ENCODE measurements at places on chromosomes 6 and 20.

- H3K36me3 ChIP-seq: no peaks in the 10 kb centered on the region
- H3K27ac ChIP-seq: no peak overlapping the region
- H3K27me3 ChIP-seq: no peaks in the 10 kb centered on the region
- no peak overlapping the region for H3K4me3 ChIP-seq
- DNase-seq: no peak
Measured at GRCh38 chr6:127566651-127567050, 10.3 kb upstream of the C6orf58 start.

- H3K36me3 ChIP-seq: no peaks in the 10 kb centered on the region
- peaks cover 16% of the 10 kb centered on the region for H3K4me1 ChIP-seq
- H3K27ac ChIP-seq: no peak overlapping the region
Measured at GRCh38 chr6:170480050-170480692, 72.9 kb downstream of the PSMB1 start.

DNA sequence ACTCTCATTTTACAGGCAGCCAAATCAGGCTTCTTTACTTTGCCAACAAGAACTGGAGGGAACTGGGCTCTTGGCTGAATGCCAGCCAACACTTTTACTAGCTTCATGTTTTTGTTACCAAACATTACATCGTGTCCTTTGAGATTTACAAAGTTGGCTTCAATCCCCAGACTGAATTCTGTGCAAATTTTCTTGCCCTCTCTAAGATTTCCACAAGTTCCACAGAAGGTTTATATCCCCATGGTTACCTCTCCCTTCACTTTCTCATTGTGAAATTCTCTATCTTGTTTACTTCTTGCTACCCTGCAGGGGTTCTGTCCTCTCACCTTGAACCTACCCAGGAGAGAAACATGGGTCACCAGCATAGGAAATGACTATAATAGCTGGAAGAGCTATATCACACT, 37.6 kb upstream of the PLCB1 start:
- no peak overlapping the region for H3K4me3 ChIP-seq
- no peaks in the 10 kb centered on the region for H3K4me1 ChIP-seq
- no peak for DNase-seq
- peaks cover 6% of the 10 kb centered on the region for H3K27me3 ChIP-seq

GRCh38 chr6:146827216-146827928, 228.6 kb downstream of the ADGB start:
- no peaks in the 10 kb centered on the region for H3K27me3 ChIP-seq
- no peak for DNase-seq
- no peaks in the 10 kb centered on the region for H3K36me3 ChIP-seq
- H3K4me3 ChIP-seq: no peak overlapping the region

- peaks cover 6% of the 10 kb centered on the region for H3K36me3 ChIP-seq
- H3K4me3 ChIP-seq: no peak overlapping the region
- no peaks in the 10 kb centered on the region for H3K4me1 ChIP-seq
- DNase-seq: no peak
- H3K27ac ChIP-seq: no peak overlapping the region
Measured at GRCh38 chr6:129607581-129608186, 102.3 kb downstream of the ARHGAP18 start.
